Putamen (tissue), 1 donor: ENCODE measurements at places on chromosomes 16 and 17.
A peak's percentile ranks its signal among the peaks of the same experiment; 100 is the strongest.

DNA sequence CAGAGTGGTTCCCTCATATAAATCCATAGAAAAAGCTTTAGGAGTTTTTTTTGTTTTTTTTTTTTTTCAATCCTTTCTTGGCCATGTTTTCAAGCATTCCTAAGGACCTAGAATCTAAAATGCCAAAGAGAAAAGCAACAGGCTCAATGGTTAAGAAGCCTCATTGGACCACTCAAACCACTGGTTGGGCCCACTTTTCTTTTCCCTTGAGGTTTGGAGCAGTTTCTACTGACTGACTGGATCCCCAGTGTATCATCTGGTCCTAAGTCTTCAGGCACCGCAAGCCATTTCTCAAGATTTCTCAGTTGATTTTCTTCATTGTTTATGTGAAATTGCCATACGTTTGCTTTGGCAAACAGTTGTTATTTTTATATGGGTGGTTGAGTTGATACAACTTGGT, 14.4 kb downstream of the METTL9 start:
- no peak for DNase-seq

GRCh38 chr16:10266809-10267208, 84.6 kb upstream of the GRIN2A start:
- no peak for DNase-seq

- DNase-seq, result no peak
Measured at GRCh38 chr17:19299214-19299747, 62.1 kb downstream of the EPN2 start.

DNA sequence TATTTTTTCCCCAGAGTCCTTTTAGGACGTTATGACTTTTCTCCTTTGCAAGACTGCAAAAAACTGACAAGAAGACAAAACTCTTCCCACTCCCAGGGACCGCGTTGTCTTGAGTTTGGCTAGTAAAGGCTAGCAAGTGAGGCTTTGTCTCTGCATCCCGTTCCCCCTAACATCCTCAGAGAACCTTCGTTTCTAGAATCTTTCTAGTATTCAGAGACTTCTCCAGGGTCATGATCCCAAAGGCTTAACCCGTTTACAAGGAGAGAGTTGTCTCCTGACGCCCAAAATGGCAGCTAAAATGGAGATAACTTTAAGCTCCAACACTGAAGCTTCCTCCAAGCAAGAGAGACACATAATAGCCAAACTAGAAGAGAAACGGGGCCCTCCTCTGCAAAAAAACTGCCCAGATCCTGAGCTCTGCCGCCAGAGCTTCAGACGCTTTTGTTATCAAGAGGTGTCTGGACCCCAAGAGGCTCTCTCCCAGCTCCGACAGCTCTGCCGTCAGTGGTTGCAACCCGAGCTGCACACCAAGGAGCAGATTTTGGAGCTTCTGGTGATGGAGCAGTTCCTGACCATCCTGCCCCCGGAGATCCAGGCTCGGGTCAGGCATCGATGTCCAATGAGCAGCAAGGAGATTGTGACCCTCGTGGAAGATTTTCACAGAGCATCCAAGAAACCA, 843 bp downstream of the ZNF174 start:
- DNase-seq, result no peak

DNA sequence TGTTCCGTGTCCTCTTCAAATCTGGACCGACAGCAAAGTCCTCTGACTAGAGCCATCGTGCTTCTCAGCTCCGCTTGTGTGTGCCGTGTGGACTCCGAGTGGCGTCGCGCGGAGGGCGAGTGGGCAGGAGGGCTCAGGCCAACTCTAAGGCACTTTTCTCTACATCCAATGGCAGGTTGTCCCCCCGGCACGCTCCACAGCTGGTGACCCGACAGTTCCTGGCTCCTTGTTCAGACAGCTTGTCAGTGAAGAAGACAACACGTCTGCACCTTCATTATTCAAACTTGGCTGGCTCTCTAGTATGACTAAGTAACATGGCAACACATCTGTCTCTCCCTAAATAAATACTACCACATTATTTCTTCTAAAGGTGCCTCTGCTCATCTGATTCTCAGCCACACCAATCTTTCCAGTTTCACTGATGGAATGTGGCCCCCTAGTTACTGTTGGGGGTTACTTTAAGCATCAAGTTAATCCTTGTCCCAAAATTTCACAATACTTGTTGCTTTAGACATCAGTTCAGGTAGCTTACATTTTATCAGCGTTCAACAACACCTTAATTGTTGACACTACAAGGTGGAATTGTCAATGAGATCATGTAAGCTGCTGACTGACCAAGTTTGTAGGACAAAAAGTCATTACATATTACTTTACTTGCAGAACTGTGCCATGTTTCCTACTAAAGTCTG, 15.4 kb downstream of the COG1 start:
- DNase-seq, result no peak

GRCh38 chr17:76327696-76328095, 19.6 kb upstream of the QRICH2 start:
- no peak for DNase-seq

GRCh38 chr17:42118545-42118944, 2.6 kb downstream of the KAT2A start:
- DNase-seq, result no peak

- no peak for DNase-seq
Measured at GRCh38 chr16:88790312-88791211, 5.5 kb upstream of the PIEZO1 start.

GRCh38 chr17:42163113-42163512, 8.3 kb upstream of the RAB5C start:
- no peak for DNase-seq

GRCh38 chr16:66517586-66518263, 32.2 kb downstream of the TK2 start:
- no peak for DNase-seq

- DNase-seq, result no peak
Measured at GRCh38 chr16:66002601-66003000, 363.9 kb upstream of the CDH5 start.

DNA sequence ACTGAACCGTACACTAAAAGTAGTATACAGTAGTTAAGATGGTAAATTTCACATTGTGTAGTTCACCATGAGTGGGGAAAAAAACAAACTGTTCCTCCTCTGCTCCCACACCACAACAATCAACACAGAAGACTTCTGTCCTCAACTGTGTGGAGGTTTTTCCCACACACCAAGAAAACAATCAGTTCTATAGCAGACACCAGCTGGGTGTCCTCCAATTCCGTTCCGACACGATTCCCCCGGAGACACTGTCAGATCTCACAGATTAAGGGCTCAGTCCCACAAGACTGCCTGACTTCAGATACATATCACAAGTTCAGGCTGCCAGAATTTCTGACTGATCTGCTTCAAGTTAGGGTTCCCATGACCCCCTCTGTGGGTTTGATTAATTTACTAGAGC, 31.8 kb downstream of the BBS2 start:
- DNase-seq, result peak; percentile 62

- peak; percentile 25 for DNase-seq
Measured at GRCh38 chr17:35766903-35767510, 6.3 kb downstream of the C17orf50 start.

DNA sequence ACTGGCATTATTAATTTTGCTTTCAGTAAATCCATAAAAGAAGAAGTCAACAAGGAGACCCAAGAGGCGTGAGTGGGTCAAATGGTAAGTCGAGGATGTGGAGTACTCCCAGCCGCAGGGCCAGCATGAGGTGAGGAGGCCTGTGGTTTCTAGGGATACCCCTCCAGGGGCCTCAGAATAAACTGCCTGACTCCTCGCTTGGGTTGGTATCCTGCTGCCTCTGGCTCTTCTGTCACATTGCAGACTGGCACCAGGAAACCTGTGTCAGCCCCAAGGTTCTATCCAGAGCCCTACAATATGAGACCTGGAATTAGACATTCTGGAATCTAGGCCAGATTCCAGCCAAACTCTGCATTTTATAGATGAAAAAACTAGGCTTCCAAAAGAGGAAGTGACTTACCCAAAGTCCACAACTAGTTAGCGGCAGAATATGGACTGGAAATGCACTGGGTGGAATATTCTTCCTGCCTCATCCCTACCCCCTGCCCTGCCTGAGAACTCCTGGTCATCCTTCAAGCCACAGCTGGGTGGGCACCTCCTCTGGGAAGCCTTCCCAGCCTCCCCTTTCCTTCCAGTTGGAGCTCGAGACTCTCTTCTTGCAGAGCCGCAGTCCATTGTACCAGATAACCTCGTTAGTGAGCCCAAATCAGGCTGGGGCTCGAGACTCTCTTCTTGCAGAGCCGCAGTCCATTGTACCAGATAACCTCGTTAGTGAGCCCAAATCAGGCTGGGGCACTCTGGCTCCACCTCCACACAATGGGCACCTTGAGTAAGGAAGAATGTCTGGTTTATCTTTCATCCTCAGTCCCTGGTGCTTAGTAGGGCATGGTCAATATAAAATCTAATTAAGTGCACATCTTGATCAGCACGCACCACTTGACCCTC, 22.6 kb downstream of the C17orf67 start:
- DNase-seq, result no peak

- DNase-seq, result no peak
Measured at GRCh38 chr16:79411805-79412204, 188.7 kb downstream of the MAF start.

DNA sequence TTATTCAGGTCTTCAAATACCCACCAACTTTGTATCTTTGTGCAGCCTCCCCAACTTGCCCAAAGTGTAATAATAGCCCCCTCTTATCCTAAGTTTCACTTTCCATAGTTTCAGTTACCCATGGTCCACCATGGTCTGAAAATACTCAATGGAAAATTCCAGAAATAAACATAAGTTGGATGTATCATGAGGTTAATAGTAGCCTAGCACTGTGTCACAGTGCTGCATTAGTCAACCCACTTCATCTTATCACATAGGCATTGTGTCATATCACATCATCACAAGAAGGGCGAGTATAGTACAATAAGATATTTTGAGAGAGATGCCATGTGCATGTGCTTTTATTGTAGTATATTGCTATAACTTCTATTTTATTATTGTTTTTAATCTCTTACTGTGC, 21.9 kb downstream of the OMG start:
- no peak for DNase-seq

DNA sequence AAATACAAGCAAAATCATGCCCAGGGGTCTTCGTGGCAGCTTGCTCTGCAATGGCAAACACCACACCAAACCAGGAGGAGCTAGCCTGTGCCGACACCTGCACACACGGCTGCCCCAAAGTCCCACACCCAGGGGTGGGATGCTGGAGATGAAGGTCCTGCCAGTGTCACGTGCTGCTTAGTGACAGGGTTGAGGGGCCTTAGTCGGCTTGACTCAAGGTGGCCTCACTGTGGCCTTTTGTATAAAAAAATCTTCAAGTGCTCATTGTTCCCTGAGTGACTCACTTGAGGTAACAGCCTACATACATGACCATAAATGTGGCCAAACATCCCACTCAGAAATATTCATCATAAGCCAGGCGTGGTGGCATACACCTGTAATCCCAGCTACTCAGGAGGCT, 7.3 kb downstream of the TRIM65 start:
- DNase-seq, result no peak
